ENCODE measurements at places on chromosomes 6 and 20.

DNA sequence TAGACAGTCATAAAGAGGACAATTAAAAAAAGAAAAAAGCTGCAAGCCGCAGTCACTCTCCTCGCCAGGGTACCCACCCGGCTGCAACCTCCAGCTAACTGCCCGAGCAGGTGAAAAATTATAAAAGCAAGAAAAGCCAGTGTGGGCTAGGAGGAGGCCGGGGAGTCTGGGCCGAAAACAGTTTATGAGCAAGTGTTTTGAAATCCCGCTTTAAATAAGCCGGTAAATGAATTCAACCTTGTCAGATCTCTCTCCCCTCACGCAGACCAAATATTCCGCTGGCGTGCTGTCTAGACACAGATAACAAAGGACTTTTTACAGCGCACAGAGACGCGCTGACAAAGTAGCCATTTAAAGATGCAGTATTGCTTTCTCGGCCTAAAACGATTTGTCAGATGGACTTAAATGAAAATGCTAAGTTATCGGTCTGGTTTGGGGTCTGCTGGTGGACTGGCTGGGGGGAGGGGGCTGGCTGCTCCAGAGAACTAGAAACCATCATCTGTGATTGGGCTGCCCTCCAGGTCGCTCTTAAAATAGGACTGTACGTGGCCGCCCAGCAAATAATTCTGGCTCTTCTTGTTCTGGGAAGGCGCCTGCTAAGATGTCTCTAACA lies 24.6 kb downstream of the PMEPA1 start:
- no peak for DNase-seq

GRCh38 chr6:163813979-163814493 lies 399.5 kb downstream of the QKI start:
- DNase-seq, result no peak

DNA sequence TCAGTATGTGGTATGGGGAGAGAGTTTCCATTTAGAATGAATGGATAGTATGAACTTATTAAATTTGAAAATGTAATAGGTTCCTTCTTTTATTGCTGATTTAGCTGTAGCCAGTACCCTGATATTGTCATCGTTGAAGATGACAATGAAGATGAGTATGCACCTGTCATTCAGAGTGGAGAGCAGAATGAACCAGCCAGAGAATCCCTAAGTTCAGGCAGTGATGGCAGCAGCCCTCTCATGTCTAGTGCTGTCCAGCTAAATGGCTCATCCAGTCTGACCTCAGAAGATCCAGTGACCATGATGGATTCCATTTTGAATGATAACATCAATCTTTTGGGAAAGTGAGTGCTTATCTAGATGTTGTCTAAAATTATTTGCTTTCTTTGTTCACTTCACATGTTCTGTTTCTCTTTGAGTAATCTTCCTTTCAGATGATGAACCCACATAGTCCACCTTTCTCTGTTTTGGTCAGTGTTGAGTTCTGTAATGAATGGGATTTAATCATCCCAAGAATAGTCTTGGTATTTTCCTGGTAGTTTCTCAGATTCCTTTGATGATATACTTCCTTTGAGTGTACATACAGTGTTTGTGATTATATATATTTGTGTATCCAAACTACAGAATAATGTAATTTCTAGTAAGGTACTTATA lies 23.3 kb downstream of the HSF2 start:
- DNase-seq, result no peak

DNA sequence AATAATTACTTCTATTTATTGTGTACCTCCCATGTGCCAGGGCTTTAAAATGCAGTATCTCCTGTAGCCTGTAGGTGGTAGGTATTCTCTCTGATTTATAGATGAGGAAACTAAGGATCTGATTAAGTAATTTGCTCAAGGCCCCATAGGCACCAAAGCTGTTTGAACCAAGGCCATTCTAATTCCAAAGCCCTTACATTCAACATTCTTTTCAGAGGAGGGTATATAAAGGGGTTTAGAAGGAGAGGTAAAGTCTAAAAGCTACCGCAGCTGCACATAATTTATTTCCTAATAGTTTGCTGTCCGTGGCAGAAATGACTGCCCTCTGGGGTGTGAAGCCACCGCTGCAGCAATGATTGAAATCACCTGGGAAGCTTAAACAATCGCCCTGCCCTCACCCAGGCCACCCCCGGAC lies 95.0 kb upstream of the FAM8A1 start:
- no peak for DNase-seq

DNA sequence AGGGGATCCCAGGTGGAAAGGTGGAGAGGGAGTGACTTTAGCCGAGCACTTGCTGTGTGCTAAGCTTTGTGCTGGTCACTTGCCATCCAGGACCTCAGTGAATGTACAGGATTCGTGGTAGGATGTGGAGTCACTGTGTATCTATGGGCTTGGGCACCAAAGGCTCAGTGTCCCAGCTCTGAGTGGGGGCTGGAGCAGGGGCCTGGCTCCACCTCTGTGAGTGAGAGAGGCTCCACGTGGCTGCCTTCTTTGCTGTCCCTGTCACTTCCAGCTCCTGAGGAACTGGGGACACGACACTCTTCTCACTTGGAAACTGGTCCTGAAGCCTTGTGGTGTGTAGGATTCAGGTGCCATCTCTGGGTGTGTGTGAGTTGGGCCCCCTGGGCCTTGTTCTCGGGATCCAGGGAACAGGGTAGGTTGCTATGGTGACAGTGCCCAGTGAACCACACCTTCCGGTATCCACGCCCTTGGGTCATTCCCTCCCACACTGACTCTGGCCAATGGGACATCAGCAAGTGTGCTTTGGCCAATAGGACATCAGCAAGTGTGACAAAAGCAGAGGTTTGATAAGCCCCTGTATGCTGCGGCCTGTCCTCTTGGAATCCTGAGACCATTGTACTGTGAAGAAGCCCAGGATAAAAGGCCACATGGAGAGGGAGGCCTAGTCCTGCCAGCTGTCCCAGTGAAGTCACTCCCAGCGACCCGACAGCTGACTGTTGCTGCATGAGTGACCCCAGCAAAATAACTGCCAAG lies 87.7 kb downstream of the CDH22 start:
- DNase-seq, result no peak

DNA sequence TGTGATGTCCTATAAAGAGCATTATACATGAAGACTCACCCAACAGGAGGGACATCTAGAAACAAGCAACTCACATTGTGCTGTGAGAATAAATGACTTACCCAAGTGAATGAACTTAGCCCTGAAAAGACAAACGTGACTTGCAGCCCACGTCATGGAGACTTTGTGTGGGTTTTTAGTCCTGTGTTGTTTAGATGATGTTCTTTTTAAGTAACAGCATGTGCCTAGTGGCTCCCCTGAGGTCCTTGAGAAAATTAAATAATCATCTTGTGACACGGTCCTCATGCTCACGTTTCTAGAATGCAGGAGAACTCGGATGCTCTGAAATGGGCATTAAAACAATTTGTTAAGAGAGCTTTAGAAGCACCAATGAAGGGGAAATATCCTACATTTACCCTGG lies 165.1 kb downstream of the SASH1 start:
- no peak for DNase-seq

DNA sequence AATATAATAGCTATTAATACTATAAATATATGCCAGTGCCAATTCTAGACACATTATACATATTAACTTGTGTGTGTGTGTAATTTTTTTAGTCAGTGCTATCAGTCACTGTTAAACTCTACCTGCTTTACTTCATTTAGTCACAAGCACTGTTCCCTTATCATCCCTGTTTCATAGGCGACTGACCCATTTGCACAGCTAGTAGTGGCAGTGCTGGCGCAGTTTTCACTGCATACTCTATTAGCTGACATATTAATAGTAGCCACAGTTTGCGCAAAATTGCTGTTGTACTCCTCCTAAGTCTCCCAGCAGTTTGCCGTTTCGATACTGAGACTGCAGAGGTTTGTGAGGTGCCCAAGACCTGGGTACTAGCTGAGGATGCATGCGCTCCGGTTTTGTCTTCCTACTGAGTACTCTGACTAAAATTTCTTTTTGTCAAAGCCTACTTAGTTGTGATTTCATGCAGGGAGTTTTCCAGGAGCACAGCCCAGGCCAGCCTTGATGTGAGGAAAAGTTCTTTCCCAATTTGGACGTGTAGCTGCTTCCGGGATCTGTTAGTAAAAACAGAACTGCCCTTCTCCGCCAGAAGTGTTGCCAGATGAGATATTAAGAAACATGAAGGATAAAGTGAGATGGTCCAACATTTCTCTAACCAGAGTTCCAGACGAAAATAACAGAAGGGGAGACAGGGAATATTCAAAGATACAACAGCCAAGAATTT lies 5.6 kb downstream of the BAG2 start:
- DNase-seq, result no peak

- no peak for DNase-seq
Measured at GRCh38 chr6:155078331-155078745, 83.2 kb downstream of the TIAM2 start.

GRCh38 chr6:16956361-16956760 lies 145.5 kb upstream of the STMND1 start:
- DNase-seq, result no peak

- DNase-seq, result no peak
Measured at GRCh38 chr6:130888246-130888645, 61.0 kb downstream of the SMLR1 start.

GRCh38 chr20:56111961-56112730 lies 106.8 kb upstream of the CBLN4 start:
- DNase-seq, result no peak

- DNase-seq, result no peak
Measured at GRCh38 chr20:46801003-46801702, 91.7 kb downstream of the SLC2A10 start.

GRCh38 chr6:111680015-111680712 lies 74.5 kb upstream of the TRAF3IP2 start:
- DNase-seq, result no peak

GRCh38 chr6:54598787-54599313 lies 247.7 kb upstream of the FAM83B start:
- no peak for DNase-seq

Measured in activated naive CD8-positive, alpha-beta T cell treated with anti-CD3 and anti-CD28 coated beads, Interleukin-2, amount 50 U/mL, for 16 hours (primary cell).